ENCODE measurements at places on chromosomes 3 and 15.

GRCh38 chr3:134601539-134602439, 49.0 kb downstream of the KY start:
- no peak for DNase-seq

GRCh38 chr3:167772992-167773391, 37.5 kb downstream of the SERPINI1 start:
- DNase-seq, result no peak

GRCh38 chr15:47523681-47524475, 193.4 kb upstream of the SEMA6D start:
- DNase-seq, result no peak

DNA sequence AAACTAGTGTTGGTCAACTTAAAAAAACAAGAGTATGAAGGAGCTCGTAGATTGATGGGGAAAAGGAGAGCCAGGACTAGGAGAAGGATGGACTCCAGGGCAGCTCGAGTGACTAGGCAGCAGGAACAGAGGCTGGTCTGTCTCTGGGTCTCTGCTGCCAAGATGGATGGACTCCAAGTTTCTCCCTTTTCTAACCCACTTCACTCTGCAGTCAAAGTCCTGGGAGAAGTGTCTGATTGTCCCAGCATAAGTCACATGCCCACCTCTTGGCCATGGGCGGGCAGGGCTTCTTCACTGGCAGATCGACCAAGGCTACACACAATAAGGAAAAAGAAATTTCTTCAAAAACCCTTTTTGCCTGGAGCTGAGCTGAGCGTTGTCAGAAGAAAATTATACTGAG, 9.2 kb upstream of the EPB42 start:
- no peak for DNase-seq

GRCh38 chr3:45952456-45952855, 9.2 kb downstream of the CXCR6 start:
- no peak for DNase-seq

- no peak for DNase-seq
Observed at GRCh38 chr3:176926034-176926433, 271.2 kb downstream of the TBL1XR1 start.

GRCh38 chr15:49036650-49037545, 9.3 kb downstream of the SECISBP2L start:
- DNase-seq, result no peak

GRCh38 chr3:123158899-123159390, 42.8 kb upstream of the SEC22A start:
- no peak for DNase-seq

GRCh38 chr3:8848696-8849131, 79.3 kb upstream of the OXTR start:
- DNase-seq, result no peak

DNA sequence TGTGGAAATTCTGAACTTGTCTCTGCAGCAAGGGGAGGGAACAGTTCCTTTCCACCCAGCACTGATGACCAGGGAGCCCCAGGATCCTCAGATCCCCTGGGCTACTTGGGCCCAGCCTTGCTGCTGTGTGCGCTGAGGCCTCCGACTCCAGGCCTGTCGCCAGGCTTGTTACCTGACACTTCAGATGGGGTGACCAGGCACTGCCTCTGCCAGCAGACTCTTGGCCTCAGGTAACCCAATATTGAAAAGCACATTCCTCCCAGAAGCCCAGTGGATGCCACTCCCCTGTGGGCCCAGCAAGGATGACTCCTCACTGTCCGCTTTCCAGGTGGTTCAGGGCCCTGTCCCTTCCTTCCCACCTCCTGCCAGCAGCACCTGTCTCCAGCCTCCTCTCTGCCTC, 3.5 kb upstream of the PLA2G4E start:
- DNase-seq, result no peak

DNA sequence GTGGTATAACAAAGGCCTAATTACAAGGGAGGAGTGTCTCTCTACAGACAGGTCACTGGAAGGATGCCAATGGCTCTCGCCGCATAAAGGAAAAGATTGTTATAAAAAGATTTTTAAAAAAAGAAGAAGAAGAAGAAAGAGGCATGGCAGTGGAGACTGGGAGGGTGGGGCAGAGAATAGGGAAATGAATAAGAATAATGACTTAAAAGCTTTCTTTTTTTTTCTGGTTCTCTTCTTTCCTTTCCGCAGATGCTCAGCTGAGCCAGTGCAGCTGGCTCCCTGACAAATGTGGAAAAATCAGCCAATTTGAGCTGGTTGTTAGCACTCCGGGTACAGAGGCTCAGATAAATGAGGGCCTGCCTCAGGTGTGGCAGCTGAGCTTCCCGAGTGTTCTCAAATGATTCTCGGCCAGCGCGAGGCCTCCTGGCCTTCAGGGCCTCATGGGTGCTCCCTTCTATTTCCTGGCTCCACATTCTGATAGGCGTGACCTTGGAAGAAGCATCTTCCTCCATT, 234.1 kb downstream of the RORA start:
- DNase-seq, result no peak

DNA sequence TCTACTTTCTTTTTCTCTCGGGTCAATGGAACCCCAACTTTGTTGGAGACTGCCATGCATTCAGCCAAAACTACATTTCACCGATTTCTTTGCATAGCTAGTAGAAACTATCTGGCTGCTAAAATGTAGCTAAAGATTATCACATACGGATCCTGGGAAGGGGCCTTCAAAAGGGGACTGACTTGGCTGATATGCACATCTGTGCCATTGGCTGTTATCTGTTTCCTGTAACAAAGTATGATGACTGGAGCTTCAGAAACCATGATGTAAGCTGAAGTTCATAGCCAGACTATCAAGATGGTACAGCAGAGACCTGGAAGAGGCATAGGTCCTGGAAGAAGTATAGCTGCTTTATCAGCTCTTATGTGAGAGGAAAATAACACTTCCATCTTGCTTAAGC, 179.1 kb downstream of the NSUN3 start:
- DNase-seq, result no peak

DNA sequence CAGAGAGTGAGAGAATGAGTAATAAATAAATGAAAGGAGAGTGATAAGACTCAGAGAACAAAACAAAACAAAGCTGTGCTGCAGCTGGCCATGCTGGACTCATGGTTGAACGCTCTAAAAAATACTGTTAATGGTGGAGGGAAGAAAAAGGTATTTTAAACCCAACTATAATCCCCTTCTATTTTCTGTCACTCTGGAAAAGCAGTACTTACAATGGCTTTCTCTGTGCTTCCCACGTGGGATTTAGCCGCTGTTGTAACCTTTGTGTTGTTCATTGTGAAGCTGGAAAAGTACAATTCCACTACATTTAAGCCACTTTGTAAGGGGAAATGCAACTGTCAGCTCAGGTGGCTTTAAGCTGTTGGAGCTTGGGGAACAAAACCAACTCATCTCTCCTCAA, 917.7 kb downstream of the IGSF11 start:
- DNase-seq, result no peak

GRCh38 chr3:62237286-62237948, 135.9 kb downstream of the FEZF2 start:
- DNase-seq, result no peak

DNA sequence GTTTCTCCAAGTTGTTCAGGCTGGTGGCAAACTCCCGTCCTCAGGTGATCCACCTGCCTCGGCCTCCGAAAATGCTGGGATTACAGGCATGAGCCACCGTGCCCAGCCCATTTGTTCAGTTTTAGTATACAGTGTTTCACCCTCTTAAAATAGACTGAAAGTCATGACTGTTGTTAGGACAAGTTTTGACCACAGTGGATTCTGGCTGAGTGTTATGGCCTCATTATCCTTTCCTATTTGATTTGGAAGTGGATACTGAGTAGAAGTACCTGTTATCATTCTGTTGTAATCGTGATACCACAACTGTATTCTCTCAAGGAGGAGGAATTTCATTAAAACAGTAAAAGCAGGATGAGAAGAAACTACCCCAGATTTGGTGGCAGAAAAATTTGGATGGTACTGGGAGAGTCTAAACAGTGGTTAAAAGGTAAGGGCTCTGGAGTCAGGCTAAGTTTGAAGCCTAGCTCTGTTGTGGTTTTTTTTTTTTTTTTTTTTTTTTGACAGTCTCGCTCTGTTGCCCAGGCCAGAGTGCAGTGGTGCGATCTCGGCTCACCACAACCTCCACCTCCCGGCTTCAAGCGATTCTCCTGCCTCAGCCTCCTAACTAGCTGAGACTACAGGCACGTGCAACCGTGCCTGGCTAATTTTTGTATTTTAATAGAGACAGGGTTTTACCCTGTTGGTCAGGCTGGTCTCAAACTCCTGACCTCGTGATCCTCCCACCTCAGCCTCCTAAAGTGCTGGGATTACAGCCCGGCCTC, 2.6 kb downstream of the MAP2K1 start:
- DNase-seq, result no peak

GRCh38 chr3:127714866-127715265, 42.1 kb downstream of the ABTB1 start:
- DNase-seq, result no peak

- no peak for DNase-seq
Observed at GRCh38 chr3:43960448-43960840, 269.7 kb downstream of the ABHD5 start.

DNA sequence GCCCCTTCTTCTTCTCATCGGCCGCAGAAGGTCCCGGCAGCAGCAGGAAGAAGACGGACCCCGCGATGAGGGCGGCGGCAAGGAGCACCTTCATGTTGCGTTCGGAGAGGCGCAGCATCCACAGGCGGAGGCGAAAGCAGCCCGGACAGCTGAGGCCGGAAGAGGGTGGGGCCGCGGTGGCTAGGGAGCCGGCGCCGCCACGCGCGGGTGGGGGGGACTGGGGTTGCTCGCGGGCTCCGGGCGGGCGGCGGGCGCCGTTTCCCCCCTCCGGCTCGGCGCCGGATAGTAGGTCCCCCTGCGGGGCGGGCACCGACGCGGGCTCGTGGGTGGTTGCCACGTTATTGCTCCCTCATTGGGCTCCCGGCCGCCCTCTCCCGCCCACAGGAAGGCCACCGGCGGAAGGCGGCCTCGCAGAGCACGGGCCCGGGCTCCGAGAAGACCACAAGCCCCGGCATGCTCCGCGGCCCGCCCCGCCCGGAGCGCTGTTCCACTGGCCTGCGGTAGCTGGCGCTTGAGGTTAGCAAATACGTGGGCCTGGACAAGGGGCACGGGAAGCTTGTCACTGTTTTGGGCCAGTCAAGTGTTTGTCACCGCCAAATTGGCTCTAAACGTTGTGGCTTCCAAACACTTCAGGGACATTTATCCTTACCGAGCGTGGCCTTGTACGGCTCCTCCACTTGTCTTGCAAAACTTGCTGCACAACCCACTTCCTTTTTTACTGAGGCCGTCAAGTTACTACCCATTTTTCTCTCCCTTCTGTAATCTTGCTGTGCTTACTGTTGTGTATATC, at the start of gene PPIB:
TSS of gene PPIB (minus strand) at position 154 of the 790 bp plus-strand sequence. CDS start at position 118, 36 bp downstream.
- DNase-seq, result peak; percentile 95

GRCh38 chr3:164673738-164674137, 404.6 kb downstream of the SI start:
- no peak for DNase-seq

GRCh38 chr15:66765478-66766281, 63.6 kb downstream of the SMAD6 start:
- DNase-seq, result no peak

DNA sequence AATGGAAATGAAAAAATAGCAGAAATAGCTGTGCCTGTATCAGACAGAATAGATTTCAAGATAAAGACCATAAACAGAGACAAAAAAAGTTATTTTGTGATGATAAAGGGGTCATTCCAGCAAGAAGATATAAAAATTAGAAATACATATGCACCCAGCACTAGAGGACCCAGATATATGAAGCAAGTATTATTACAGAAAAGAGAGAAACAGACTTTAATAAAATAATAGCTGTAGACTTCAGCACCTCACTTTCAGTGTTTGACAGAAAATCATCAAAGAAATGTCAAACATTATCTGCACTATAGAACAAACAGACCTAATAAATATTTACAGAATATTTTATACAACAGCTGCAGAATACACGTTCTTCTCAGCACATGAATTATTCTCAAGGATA, 783.7 kb downstream of the PLOD2 start:
- DNase-seq, result no peak

DNA sequence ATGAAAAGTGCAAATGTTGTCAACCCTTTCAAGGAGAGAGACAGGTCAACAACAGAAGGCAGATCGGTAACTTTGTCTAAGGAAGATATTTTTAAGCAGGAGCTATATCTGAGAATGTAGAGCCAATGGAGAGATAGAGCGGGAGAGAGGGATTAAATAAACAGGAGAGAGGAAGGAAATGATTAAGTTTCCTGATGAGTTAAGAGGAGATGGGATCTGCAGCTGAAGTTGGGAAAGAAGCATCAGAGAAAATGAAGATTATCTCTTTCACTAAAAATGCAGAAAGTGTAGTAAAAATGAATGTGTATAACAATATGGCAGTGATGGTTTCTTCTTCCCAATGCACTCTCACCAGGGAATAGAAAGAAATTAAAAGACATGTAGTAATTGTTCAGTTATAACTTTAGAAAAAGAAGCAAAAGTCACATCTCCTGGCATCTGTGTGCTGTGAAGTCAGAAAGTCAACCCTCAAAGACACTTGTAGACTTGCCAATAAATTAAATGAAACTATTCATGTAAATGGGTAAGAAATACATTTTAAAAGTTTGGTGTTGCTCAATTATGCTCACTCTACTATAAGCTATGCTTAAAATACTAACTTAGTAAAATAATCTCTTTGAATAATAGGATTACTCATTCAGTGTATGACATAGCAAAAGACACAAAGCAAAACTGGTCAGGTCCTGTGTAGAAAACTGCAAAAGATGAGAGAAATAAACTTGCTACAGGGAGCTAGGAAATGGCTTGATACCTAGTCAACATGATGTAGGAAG, 264.6 kb downstream of the ZIC4 start:
- DNase-seq, result no peak

GRCh38 chr3:36734742-36735141, 29.6 kb downstream of the DCLK3 start:
- no peak for DNase-seq

DNA sequence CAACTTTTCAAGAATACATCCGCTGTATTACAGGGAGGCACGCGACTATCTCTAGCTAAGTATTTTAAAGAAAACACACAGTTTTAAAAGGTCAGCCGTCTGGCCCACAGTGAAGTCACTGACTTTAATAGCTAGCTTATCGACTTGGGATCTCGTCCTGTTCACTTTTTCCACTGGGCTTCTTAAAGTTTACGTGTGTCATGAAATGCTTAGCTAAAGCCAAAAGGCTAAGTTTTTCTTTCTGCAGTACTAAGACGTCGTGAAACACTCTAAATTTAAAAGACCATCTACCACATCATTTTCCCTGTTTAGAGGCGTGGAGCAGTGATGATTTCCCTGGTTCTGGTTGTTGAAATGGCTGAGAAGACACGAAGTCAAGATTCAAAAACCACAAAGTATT, 27.1 kb downstream of the LRIG1 start:
- DNase-seq, result no peak

- no peak for DNase-seq
Observed at GRCh38 chr3:11622586-11623550, 20.8 kb downstream of the VGLL4 start.

GRCh38 chr15:29774900-29775299, 47.4 kb downstream of the TJP1 start:
- no peak for DNase-seq

GRCh38 chr3:143770391-143770790, 77.9 kb downstream of the SLC9A9 start:
- no peak for DNase-seq

DNA sequence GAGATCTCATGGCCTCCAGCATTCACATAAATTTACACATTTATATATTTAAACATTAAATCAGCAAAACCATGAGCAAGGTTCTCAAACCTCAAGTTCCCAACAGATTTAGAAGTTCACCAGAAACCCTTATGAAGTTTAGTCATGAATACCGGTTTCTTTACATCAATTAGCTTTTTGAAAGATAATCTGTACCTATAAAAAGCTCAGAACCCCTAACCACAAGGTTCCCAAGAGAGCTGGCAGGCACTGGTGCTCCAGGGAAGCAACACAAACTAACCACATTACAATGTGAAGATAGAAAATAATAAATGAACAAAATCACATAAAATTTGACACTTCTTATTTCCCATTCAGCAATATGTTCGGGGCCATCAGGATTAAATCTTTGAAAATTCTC, 150.9 kb downstream of the FBN1 start:
- DNase-seq, result no peak

All from stimulated activated CD4-positive, alpha-beta T cell treated with anti-CD3 and anti-CD28 coated beads, Interleukin-4, amount 100 ng/mL, for 4 hours (primary cell).